ENCODE measurements at places on chromosomes 5 and 9. TPM values are rescaled to one million over a fixed set of nuclear protein-coding genes. Genes with fewer than 3 reads are reported as not detected.

The CDC20B gene
- not detected for total RNA-seq

The FAM221B gene
- total RNA-seq: not detected

The HSPB3 gene
- total RNA-seq: 492 TPM

The HMGCR gene
- 10.1 TPM for total RNA-seq

The FLT4 gene
- total RNA-seq: 8.0 TPM

DNA sequence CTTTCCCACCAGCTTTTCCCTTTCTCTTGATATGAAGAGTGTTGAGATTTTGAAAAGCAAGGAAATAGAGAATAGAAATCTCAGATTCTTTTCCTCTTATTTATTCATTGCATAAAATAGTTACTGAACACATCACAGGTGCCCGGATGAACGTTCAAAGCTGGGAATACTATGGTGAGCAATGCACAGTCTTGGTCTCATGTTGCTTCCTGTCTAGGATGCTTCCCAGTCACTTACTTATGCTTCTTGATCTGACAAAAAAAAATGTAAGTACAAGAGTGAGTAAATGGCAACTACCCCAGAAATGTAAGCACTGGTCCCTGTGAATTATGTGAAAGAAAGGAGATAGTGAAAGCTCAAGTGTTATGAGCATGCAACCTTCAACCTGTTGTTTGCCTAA lies 153.5 kb upstream of the S1PR3 start:
- DNase-seq: no peak

DNA sequence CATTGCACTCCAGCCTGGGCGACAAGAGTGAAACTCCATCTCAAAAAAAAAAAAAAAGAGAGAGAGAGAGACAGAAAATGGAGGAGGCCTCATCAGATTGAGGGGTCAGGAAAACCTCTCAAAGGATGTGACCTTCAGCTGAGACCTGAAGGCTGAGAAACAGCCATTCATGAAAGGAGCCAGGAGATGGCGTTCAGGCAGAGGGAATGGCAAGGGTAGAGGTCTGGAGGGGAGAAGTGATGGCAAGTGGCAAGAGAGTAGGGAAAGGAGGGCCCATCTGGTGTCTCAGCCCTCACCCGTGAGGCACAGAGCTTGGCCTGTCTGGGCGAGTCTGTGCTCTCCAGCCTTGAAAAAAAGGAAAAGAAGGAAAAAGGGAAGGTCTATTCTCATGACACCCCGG lies 17.0 kb downstream of the CAMK2A start:
- no peak for DNase-seq

DNA sequence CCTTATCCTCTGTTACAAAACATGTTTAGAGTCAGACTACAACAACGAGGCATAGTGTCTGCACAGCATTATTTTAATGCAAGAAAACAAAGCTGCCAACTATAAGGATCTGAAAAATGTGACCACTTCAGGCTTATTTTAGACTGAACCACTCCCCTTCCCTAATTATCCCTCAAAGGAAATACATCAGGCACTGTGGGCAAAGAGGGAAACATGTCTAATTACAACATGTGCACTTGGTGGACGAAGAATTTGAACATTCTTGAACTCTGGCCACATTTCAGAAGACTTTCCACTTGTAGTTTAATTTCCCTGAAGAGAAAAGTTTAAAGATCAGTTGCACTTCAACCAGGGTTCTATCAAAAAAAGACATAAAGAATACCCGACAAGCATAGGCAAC lies 3.8 kb downstream of the MTMR12 start:
- no peak for DNase-seq

DNA sequence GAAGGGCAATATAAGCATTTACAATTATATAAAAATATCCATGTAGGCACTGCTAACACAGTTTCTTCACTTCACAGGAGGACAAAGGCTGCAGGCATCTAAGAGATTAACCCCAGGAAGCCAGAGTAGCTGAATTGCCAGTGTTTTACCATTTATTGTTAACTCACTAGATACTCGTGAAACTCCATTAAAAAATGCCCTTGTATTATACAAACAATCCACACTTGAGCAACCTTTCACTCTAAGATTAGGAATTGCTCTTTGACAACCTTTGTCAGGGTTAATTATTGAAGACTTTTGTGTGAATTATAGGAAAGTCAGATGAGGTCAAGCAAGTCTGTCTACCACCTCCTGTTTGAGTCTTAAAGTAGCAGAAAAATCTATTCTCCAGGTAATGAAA lies 317.8 kb downstream of the ADGRV1 start:
- DNase-seq: no peak
